ENCODE measurements at places on chromosomes 12 and 14.

DNA sequence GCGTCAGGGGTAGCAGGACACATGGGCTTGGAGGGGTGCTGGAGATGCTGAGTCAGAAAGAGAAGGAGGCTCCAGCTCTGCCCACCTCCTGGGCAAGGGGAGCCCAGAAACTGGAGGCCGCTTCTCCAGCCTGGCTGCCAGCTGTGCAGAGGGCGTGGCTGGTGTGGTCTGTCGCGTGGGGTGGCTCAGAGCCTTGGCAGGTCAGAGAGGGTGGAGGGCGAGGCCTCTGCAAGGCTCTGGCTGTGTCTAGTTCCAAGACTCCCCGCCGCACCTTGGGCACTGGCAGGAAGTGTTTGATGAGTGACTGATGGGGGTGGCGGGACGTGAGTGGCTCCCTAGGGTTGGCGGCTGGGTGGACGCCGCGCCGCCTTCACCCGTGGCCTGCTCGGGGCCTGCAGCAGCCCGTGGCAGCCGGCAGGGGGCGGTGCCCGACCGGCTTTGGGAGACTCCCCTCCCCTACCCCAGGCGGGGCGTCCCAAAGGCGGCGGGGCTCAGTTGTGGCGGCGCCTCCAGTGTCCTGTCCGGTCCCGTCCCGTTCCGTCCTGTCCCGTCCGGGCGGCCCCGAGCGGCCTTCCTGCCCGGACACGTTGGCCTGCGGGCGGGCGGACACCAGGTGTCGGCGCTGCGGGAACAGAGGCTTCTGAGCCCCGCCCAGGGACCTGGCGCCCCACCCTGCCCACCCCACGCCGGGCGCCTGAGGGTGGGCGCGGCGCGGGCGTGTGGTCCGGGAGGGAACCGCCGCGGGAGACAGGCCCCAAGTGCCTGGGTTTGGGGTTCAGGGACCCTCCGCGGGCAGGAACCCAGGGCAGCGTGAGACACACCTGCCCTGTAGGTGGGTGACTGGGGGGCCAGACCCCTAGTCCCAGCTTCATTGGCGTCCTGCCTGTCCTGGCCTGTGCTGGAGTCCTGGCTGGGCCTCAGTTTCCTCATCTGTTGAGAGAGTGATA, 39.7 kb downstream of the KRT80 start:
- DNase-seq: peak; percentile 44

- no peak for DNase-seq
Observed at GRCh38 chr12:6977653-6978052, 6.9 kb downstream of the EMG1 start.

GRCh38 chr12:77163074-77164038, 98.0 kb upstream of the E2F7 start:
- DNase-seq: no peak

DNA sequence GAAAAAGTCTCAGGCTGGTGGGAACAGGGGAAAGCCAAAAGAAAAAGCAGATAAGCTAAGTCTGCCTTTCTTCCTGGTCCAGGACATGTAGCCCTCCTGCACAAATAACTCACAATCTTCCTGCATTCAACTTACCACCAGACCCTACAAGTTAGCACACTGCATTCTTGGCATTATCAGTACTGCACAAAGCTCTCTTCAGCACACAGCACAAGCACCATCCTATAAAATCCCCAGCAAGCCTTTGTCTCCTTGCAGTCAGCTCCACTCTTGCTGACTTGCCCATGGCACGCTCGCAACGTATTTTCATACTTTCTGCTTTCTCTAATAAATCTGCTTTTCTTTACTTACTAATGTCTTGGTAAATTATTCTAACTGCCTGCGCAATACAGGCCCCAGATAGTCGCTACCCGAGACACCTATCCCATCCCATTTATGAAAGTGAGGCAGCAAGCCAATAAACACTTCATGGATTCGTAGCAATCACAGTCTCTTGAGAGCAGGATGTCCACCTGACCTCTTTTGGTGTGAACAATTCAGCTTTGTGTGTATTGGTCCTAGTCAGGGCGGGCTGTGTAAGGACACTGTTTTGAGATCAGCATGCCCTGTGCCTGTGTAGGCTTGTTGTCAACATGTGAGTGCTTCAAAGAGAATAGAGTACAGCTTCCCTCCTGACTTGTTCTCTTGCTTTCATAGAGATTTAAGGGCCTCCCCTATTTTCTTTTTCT, 49.0 kb downstream of the TMEM117 start:
- DNase-seq: no peak

- no peak for DNase-seq
Observed at GRCh38 chr14:56124327-56124726, 6.1 kb downstream of the PELI2 start.

- DNase-seq: no peak
Observed at GRCh38 chr12:22248571-22249115, 85.9 kb downstream of the ST8SIA1 start.

- DNase-seq: peak; percentile 50
Observed at GRCh38 chr12:132524405-132524804, 34.5 kb downstream of the FBRSL1 start.

DNA sequence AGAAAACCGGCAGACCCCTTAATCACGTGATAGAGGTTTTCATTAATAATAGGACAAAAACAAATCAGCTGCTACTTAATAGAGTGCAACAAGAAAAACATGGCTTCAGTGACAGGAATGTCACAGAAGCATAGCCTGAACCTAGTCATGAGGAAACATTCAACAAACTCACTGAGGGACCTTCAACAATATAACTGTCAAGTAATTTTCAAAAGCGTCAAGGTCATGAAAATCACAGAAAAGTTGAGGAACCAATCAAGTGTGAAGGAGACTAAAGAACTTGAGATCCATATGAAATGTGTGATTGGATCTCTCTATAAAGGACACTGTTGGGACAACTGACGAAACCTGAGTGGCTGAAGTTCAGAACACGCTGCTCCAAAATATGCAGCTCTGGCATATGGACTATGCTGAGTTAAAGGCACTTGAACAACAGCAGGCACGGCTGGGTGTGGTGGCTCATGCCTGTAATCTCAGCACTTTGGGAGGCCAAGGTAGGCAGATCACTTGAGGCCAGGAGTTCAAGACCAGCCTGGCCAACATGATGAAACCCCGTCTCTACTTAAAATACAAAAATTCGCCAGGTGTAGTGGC, 16.3 kb downstream of the NDUFA12 start:
- DNase-seq: no peak

GRCh38 chr14:37172024-37172869, at the start of gene SLC25A21:
TSS of gene SLC25A21 (minus strand) at chr14:37172606.
- peak; percentile 83 for DNase-seq

DNA sequence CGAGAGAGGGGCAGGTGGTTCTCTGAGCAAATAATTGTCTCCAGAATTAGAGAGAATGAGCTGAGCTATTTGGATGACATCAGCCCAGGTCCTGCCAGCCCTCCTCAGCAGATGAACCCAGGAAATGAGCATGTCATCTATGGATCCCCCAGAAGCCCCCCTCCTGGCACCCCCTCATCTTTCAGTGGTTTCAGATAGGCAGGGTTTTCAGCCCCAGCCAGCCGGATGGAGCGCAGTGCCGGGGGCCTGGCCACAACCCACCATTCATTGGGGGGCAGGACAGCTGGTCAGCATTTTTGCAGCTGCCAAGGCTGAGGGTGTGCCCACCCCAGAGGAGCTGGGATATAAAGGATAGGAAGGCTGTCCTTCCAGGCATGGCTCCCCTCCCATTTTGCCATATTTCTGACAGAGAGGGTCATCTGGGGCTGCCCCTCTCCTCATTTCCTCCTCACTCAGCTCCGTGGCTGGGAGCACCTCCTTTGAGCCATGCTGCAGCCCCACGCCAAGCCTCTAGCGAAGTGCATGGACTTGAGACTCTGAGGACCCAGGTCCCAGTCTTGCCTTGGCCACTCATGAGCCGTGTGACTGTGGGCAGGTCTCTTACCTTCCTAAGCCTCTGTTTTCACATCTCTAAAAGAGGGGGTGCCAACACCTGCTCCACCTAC, 6.0 kb upstream of the KRT71 start:
- DNase-seq: no peak

GRCh38 chr14:88853129-88853528, 28.7 kb downstream of the TTC8 start:
- no peak for DNase-seq

DNA sequence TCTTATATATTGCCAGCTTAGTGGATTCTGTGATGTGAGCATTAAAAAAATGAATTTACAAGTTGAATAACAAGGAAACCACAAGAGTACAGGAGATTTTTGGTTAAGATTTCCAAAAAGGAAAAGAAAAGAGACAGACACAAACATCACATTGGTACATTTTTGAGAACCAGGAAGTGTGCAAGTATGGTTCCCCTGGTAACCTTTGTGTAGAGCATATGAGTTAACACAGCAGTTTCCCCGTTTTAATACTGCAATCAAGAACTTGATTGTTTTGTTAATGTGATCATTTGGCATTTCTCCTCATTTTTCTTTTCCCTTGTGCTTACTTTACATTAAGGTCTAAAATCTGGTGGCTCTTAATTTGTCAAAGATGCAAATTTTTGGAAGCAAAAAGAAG, 490.4 kb upstream of the ATP2B1 start:
- DNase-seq: no peak

GRCh38 chr12:127583041-127583440, 683.9 kb upstream of the TMEM132C start:
- no peak for DNase-seq

- DNase-seq: no peak
Observed at GRCh38 chr12:72102150-72102549, 163.5 kb downstream of the TPH2 start.

DNA sequence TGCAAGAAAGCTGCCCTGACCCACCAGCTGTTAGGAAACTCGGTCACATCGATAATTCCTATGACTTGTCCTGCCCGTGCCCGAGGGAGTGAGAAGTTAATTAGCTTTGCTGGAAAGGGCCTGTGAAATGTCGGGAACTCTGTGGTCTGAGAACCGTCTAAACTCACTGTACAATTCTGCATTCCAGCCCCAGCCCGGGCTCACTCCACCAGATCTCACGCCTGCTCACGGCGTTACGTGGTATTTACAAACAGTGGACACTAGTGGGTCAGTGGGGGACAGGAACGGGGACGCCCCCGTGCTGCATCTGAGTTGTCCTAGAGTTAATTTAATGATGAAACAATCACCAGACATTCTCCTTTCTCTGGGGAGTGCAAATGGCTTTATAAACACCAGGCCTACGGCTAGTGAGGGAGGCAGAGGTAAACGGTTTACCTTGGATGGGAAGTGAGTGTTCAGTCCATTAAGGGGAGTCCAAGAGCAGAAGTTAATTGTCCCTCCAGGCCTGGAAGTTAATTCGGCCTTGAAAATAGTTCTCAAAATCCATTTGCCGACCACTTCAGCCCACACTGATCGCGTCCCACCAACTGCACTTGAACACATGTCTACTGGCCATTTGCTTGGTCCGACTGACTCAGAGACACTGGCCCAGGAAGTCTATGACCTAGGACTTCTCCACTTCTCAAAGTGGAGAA, 93.5 kb upstream of the MED13L start:
- no peak for DNase-seq

- DNase-seq: peak; percentile 96
Observed at GRCh38 chr12:45674181-45674977, 55.1 kb upstream of the ARID2 start.

DNA sequence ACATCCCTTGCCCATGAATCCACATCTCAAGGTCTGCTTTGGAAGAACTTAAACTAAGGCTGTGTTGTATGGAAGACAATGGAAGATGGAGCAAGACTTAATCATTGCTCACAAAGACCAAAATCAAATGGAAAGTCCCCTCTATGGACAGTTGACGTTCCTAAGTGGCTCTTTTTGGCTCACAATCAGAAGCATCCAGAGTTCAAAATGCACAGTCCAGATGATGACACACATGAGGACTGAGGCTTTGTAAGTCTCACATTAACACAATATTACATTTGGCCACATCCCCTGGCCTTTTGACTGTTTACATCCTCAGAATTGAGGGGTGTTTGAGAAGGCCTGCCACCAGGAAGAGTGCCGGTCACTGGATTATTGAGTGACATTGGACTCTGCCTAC, 122.3 kb upstream of the CPM start:
- DNase-seq: no peak

DNA sequence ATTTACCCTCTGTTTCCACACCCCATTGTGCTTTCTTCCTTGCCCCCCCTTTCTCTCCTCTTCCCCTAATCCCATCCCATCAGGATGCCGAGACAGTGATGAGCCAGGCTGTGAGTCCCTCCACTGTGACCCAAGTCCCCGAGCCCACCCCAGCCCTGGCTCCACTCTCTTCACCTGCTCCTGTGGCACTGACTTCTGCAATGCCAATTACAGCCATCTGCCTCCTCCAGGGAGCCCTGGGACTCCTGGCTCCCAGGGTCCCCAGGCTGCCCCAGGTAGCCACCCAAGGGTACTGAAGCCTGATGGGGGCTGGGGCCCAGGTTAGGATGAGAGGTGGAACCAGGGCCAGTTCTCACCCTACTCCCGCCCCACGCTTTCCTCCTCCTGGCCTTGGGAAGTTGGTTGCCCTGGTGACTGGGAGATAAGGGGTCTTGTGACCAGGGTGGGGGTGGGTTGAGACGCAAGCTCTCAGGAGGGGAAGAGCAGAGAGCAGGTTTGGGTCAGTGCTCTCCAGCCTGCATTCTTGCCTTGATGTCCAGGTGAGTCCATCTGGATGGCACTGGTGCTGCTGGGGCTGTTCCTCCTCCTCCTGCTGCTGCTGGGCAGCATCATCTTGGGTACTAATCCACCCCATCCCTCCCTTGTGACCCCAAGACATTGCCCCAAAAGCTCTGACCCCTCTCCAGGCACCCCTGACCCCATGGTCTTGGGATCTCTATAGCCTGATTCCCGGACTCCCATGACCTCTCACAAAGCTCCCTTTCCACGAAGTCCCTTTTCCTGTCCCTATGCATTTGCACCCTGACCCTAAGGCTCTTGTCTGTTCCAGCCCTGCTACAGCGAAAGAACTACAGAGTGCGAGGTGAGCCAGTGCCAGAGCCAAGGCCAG, 1.2 kb downstream of the AMHR2 start:
- no peak for DNase-seq

DNA sequence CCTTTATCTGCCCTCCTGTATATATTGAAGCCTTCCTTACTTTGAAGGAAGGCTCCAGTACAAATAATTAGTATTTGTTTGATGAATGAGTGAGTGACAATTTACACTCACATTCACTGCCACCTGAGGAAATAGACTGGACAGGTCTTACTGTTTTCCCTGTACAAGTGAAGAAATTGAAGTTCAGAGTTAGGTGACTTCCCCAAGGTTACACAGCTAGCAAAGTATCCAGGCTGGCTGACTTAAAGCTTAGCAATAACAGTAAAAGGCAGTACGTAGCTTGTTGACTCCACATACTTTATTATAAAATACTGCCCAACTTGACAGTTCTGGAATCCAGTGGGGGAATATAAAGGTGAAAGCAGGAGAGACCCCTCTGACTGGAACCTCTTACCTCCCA, 2.6 kb upstream of the KRT18 start:
- no peak for DNase-seq

GRCh38 chr14:65993103-65993502, 493.1 kb upstream of the CCDC196 start:
- DNase-seq: no peak

DNA sequence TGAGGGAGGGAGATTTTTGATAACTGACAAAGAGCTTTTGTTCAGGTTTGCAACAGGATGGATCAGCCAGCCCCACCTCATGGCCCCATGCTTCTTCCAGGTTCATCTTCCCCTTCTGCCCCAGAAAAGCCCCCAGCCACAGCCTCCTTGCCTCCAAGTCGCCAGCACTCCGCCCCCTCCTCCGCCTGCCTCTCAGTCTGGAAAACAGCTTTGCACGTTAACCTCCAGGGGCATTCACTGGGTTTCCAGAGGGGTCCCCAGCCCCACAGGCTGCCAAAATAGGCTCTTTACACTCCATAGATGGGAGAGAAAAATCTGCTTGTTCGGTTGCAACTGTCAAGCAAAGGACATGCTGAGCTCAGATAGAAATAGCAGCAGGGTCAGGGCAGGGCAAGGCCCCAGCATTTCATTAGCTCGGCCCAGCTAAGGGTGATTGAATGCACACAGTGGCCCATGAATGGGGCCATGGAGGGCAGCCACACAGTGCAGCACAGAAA, 253.6 kb downstream of the ZFP36L1 start:
- no peak for DNase-seq
